ENCODE measurements at places on chromosomes 7 and 10.
A peak's percentile ranks its signal among the peaks of the same experiment; 100 is the strongest.

- peak; percentile 14 for DNase-seq
These were observed 603.5 kb downstream of the ARL4A start for GRCh38 chr7:13290975-13291374.

- DNase-seq = no peak
These were observed 102.6 kb downstream of the TPST1 start for GRCh38 chr7:66307591-66308215.

DNA sequence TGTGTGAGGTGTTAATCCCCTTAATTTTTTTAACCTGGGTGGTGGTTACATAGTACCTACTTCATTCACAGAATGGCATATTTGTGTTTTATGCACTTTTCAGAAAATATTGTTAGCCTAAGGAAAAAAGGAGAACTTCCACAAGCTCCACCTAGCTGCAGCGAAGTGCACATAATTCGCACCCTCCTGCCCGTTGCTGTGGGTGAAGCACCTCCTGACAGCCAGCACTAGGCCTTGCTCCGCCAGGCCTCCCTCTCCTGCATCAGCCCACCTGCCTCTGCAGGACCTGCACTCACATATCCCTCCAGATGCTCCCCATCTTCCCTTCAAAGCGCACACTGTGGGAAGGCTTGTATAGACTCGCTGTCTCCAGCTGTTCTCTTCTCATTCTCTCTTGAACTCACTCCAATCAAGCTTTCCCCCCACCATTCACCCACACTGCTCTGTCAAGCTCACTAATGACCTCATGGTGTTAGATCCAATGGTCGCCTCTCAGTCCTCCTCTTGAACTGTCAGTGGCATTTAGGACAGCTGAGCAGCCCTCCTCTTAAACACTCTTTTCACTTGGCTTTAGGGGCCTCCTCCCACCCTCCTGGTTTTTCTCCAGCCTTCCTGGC is 20.7 kb upstream of the GRID1 start:
- DNase-seq = no peak

DNA sequence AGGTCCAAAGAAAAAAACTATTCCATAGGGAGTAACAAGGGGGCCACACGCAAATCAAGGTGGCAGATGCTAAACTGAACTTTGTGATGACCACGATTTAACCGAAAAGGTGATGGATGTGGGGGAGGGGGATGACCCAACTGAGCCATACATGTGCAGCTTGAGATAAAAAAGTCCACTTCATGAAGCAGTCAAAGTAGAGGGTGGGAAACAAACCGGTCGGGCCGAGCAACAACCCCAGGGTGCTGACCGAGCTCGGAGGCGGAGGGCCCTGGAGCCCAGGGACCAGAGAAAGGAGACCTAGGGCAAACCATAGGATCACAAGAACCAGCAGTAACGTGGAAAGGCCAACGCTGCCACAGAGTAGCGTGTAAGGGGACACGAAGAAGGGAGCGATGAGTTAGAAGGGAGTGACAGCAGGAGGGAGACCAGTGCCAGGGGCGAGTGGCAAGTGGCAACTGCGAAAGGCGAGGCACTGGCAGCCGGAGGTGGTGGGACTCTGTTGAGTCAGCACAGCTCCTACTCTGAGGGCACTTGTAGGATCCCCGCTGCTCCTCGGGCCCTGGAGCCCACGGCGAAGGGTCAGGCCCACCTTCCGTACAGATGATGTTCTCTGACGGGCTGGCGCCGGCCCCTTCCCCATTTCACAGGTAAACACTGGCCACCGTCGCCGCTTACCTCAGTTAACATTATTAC is 540 bp downstream of the SNX13 start:
- no peak for DNase-seq

GRCh38 chr7:69994218-69994617 is 395.9 kb downstream of the AUTS2 start:
- no peak for DNase-seq

GRCh38 chr10:9244864-9245263 is 1190.4 kb downstream of the GATA3 start:
- no peak for DNase-seq

GRCh38 chr10:89684604-89685003 is 16.8 kb upstream of the KIF20B start:
- no peak for DNase-seq

DNA sequence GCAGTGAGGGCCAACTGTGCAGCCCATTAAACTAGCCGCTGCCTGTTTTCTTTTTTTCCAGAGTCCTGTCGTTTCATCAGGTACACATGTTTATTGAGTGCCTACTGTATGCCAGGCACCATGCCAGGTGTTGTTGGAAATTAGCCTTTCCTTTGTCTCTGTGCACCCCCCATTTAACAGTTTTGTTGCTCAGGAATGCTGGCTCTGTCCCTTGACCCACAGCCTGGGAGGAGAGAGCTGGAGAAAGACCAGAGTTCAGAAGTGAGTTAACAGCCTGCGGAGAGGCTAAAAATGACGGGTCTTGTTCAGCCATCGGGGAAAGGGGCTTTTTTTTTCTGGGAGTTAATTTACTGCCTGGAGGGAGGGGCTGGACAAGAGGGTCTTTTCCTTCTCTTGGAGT is 1.3 kb downstream of the LRMDA start:
- DNase-seq = no peak

DNA sequence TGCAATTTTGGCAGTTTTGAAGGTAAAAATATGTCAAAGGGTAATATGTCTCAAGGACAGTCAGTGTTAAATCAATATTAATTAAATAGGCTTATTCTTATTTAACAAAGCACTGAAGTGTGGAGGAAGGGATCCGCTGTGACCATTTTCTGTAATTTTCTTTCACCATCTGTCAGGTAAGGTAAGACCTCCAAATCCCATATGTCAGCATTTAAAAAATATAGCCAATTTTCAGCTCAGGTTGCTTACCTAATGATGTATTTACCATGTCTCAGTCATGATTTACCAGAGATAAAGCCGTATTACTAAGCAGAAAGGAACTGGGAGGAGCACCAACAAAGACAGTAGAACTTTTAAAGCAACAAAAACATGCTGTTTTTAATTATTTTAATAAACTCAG is 683.9 kb downstream of the CCSER2 start:
- DNase-seq = no peak

GRCh38 chr7:8141070-8141469 is 120.9 kb downstream of the ICA1 start:
- DNase-seq = no peak

DNA sequence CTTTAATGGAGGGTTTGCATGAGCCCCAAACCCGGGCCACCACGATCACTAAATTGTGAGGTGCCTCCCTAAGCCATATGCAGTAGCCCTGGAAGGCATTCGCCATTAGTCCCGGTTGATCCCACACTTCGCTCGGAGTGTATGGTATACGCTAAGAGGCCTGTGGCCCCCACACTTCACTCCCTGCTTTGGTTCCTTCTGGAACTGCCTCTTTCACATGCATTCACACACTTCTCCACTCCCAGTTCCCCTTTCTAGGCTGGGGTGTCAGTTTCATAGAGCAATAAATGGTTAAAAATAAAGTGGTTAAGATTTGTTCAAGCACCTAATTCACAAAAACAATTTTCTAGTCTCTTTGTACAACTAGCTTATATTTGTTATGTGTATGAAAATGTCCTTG is 212.1 kb upstream of the KCND2 start:
- no peak for DNase-seq

- no peak for DNase-seq
These were observed 39.9 kb downstream of the LRRC18 start for GRCh38 chr10:48899781-48900180.

- no peak for DNase-seq
These were observed 14.5 kb downstream of the BAZ1B start for GRCh38 chr7:73507556-73507955.

GRCh38 chr7:140230861-140231770 is 54.3 kb upstream of the KDM7A start:
- DNase-seq = no peak

DNA sequence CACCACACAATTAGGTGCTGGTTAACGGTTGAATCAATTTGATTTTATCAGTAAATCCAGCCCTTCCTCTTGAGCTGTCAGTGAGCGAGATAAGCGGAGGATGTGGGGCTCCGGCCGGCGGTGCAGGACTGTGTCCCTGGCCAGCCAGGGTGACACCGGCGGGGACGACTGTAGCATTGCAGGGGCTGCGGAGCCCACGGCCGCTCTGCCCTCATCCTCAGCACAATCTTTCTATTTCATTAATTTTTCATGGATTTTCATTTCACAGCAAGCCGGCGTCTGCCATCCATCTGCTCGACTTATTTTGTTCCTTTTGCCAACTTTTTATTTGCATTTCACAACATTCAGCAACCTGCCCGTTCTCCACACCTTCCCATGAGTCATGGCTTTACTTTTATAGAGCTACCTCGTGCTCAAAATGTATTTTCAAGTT is 4.7 kb downstream of the ADARB2 start:
- no peak for DNase-seq

- no peak for DNase-seq
These were observed 118.3 kb upstream of the THSD7A start for GRCh38 chr7:11950281-11950680.

- no peak for DNase-seq
These were observed 127.6 kb downstream of the CCNY start for GRCh38 chr10:35463878-35464277.

GRCh38 chr10:11110539-11110938 is 92.9 kb downstream of the CELF2 start:
- DNase-seq = no peak

- DNase-seq = no peak
These were observed 273.9 kb downstream of the USP6NL start for GRCh38 chr10:11337516-11337915.

DNA sequence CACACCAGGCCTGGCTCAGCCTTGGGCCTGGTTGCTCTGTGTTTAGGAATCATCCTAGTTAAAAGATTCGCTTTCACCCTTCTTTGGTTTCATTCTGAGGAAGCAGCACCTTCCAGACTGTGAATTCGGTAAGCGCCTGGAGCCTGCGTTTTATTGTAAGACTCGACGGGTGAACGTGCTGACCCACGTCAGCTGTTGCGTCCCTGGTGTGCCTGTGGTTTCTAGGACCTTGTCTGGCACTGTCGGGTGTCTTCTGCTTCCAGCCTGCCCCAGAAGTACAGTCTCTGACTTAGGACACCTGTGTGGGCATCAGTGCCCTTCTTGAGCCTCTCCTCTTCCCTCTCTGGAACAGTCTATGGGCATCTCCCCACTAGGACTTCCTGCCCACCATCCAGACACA is 26.3 kb downstream of the MKI67 start:
- DNase-seq = no peak

- DNase-seq = no peak
These were observed 132.6 kb downstream of the CELF2 start for GRCh38 chr10:11150231-11150731.

GRCh38 chr7:26583094-26583648 is 281.2 kb downstream of the SKAP2 start:
- DNase-seq = no peak

- no peak for DNase-seq
These were observed 160.7 kb upstream of the ADCY1 start for GRCh38 chr7:45413419-45413818.

DNA sequence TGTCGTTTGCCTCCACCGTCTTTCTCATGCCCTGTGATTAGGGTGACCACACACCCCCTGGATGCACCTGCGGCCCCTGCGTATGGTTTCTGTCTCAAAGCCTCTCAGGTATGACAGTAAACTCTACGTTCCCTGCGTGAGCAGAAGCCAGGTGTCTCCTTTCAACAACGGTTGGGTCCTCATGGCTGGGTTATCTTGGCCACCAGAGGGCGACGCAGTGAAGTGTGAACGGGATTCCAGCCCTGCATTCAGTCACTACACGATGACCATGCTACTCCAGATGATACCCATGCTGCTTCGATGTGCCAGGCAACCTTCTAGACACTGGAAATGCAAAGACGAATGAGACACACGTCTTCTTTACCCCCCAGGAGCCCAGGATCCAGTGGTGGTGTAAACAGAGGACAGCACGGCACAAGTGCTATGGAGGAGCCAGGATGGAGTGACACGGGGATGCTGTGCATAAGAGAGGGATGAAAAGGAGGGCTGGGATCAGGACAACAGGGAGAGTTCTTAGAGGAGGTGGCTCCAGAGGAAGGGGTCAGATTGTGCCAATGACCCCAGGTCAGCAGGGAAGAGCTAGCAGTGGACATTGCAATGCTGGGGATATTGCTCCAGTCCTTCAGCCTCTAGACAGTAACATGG is 228.1 kb upstream of the PFKP start:
- no peak for DNase-seq

DNA sequence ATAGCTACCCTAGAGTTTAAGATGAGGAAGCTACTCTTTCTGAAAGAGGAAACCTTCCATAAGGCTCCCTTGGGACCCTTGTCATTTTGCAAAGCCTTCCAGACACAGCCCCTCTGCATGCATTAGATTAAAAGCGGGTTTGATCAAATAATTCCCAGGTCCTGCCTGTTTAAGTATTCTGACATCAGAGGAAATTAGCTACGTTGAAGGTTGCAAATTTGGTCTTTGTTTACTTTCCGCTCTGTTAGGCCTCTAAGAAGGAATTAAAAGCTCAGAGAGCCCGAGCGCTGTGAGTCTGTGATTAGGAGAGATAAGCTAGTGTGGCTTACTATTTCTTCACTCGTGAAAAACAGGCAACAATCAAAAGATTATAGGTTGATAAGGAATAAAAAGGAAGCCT is 1.4 kb upstream of the THSD7A start:
- DNase-seq = no peak

GRCh38 chr7:33423646-33424020 is 294.3 kb downstream of the BBS9 start:
- DNase-seq = no peak

DNA sequence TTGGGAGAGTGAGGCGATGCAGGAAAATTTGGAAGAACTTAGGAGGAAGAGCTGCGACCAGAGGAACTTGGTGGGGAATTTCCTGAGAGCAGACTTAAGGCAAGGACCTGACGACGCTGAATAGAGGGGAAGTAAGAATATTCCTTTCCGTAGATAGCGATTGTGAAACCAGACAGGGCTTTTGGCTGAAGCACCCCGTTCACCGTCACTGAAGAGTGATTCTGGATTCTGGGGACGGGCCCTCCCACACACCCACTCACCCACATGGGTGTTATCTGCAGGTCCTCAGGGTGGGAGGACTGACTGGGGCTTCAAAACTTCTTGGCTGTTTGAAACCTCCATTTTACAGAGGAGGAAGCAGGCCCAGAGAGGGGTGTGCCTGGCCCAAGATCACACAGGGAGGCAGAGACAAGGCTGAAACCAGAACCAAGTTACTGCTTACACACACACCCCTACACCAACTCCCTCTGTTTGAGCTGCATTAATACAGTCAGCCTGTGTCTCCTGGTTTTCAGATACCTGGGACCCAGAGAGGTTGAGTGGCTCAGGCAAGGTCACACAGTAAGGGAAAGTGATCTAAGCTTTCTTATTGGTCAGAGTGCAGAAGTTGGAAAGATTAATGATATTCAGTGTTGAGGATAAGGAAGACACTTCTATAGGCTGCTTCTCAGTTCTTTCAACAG is 37.2 kb upstream of the CDH23 start:
- DNase-seq = no peak

GRCh38 chr10:103645141-103646054 is 151.9 kb downstream of the NEURL1 start:
- no peak for DNase-seq

All from epithelial cell of prostate (primary cell).